ENCODE measurements at places on chromosomes 7 and 10.

- no peak for DNase-seq
Observed at GRCh38 chr10:29925771-29926692, 133.4 kb downstream of the JCAD start.

DNA sequence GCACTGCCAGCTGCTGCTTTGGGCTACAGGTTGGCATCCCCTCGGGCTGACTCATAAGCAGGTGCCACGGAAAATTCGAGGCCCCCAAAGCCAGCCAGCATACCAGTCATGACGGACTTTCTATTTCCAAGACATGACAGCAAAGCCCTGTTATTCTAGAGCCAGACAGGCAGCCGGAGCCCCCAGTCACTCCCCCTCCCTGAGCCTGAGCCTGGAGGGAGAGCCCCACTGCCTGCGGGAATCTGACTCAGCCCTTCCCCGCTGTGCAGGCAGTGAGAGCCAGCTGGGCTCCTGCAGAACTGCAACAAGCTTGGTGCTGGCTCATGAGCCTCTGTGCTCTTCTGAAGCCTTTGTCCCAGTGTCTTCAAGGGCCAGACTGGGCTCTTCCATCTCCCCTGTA, 15.8 kb downstream of the BTBD16 start:
- peak; percentile 50 for DNase-seq

DNA sequence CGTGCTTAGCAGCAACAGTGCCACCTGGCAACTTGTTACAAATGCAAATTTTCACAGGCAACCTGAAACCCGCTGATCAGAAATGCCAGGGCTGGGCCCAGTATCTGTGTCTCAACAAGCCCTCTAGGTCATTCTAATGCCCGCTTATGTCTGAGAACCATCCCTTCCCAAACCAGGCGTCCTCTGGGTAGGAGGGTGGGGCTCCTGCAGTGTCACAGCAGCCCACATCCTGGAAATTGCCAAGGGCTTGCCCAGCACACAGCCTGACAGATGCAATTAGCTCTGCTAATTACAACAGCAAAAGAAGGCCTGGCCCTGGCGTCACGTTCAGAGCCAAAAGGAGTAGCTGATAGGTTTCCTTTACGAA, 15.9 kb downstream of the ITPRIP start:
- DNase-seq = no peak

- no peak for DNase-seq
Observed at GRCh38 chr7:68087401-68087800, 1090.8 kb downstream of the TYW1 start.

DNA sequence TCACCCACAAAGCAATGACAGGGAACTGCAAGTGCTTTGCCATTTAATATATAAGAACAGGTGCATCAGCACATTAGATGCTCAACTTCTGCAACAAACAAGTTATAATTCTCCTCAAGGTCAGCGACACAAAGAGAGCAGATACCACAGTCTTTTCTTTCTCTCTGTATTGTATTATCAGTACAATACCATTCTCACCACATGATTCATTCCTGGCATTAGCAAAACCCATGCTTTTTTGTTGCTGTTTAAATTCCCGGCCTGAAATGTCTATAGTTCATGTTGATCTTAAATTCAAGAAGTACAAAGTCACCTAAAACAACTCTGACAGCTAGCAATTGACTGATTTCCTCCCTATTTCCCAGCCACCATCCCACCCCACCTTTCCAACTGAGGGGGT, 111.8 kb upstream of the FEZF1 start:
- DNase-seq = no peak

GRCh38 chr10:71613261-71613777, 106.3 kb downstream of the C10orf105 start:
- DNase-seq = no peak

DNA sequence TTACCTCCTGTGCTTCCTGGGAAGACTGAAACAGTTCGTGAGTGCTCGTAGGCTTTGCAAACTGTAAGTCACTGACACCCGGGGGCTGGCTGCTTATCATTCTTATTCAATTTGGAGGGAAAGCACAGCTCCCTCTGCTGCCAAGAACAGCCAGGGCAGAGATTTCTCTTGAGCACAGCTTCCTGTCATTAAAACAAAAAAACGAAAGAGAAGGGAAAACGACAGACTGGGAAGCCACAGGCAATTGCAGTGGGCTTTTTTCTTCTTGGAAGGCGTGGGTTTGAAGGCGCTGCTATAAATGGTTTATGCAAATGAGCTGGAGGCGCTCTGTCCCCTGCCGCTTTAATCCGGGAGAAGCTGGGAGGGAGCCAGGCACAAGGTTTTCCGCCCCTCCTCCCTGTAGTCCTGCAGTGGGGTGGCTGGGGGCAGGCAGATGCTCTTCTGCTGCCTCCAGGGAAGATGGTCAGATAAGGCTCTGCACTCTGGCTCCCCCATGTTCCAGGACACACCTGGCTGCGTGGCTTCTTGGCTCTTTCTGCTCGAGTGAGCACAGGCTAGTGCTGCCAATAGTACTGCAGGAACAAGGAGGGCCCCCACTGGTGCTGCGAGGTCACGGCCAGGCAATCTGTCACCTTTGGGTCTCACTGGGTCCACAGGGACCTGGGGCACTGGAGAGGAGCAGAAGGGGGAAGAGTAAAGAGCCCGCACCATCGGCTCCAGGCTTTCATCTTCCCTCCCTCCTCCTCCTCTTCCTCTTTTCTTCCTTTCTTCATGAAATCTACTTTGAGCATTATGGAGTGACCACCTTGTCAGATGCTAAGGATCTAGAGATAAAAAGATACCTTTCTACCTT, 49.5 kb downstream of the NEURL1 start:
- peak; percentile 90 for DNase-seq

DNA sequence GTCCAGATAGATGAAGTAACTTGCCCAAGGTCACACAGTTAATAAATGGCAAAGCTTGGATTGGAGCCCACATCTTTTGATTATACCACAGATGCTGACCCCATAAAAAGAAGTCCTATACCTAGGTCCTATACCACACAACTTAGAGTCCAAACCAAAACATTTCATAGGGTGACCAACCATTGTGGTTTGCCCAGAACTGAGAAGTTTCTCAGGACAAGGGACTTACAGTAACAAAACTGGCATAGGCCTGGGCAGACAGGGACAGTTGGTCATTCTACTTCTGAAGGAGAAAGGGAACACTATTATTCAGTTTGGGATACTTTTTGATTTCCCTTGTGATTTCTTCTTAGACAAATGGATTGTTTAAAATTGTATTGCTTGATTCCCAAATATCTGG, 32.9 kb upstream of the PRLHR start:
- no peak for DNase-seq

DNA sequence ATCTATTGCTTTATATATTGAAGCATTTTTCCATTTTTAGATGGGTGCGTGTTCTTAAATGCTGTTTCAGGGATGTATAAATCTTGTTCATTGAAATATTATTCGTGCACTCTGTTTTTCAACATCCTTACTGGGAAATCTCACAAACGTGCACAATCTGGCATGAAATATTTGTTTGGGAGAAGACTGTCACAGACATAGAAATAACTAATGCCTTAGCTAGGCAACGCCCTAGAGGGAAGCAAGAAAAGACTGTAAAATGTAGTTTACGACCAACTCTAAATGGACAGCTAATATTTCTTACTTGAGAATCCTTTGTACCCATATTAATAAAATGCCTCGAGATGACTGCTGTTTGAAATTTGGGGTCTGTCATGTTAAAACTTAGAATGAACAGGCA, 8.9 kb downstream of the DOCK4 start:
- DNase-seq = no peak

- no peak for DNase-seq
Observed at GRCh38 chr10:132395704-132396493, 1.1 kb upstream of the PWWP2B start.

GRCh38 chr10:106571192-106571946, 593.1 kb downstream of the SORCS1 start:
- peak; percentile 9 for DNase-seq

GRCh38 chr7:108196004-108196403, 65.8 kb upstream of the LAMB4 start:
- DNase-seq = no peak

DNA sequence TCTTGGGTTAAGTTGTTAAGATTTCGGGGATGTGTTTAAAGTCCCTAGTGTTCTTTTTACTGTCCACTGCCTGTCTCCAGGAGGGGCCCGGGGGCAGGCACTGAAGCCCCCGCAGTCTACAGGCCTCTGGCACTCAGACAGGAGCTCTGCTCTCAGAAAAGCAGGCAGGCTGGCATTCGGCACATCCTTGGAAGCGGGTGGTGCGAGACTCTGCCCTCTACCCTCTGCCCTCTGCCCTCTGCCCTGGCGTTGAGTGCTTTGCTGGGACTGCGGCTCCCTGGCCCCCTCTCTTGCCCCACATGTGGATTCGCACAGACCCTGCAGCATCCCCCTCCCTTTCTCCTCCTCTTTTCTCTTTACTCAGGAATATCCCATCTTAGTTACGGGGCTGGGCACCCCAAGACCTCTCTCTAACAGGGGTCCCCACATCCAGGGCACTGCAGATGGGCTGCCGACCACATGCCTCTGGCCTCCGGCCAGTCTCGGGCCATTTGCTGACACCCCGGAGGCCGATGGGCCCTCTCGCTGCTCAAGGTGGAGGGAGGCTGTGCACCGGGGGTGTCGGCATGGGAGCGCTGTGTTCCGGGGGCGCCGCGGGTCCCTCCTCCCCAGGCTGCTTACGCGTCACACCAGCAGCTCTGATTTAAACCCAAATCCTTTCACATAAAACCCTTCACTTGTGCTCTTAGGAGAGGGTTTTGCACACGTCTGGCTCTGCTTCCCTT, 479.9 kb downstream of the DNAJB6 start:
- no peak for DNase-seq

DNA sequence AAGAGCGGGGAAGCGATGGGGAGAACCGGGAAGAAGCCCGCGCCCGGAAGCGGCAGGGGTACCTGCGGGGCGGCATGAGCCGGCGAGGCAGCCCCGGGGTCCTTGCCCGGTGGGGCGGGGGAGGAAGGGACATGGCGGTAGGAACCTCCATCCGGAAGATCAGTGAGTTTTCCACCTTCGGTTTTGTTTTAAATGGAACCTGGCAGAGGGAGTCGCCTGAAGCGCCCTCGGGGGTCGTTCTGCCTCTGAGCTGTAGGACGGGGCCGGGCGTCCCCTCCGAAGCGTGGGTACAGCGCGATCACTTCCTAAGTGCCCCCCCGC, 471 bp downstream of the PFKP start:
- no peak for DNase-seq

DNA sequence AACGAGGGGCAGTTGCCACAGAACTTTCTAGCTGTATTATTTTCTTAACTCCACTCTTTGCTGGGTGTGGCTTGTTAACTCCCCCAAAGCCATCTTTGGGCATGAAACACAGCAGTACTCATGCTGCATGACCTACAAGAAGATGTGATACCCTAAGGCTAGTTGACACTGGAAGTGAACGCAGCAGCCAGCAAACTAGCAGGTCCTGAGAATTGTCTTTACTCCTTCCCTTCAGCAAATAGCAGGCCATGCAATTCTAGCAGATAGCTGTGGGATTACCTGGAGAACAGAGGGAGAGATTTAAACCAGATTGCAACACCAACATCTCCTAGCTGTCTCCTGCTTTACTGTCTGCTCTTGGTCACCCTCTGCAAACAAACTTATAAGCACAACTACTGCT, 688.0 kb upstream of the ZWINT start:
- DNase-seq = no peak

- DNase-seq = no peak
Observed at GRCh38 chr10:23479798-23480473, 41.1 kb downstream of the OTUD1 start.

- peak; percentile 28 for DNase-seq
Observed at GRCh38 chr7:75054744-75055143, 18.9 kb downstream of the RCC1L start.

GRCh38 chr10:7813481-7813880, 4.8 kb upstream of the TAF3 start:
- DNase-seq = no peak

DNA sequence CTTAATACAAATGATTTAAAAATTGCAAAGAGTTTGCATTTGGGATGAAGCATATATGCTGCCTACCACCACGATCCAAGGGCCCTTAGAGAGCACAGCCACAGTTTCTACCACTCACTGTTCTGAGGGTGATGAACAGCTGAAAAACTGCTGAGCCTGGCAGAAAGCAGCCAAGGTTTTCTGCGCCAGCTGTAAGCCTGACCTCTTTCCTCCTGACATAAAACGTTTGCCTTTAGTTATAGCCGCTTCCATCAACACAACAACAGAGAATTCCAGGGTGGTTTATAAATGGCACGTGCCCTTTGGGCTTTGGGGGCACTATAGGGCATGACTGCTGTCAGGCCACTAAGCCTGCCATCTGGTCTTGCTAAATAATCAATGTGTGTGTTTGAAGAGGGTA, 222.8 kb downstream of the RELN start:
- no peak for DNase-seq

DNA sequence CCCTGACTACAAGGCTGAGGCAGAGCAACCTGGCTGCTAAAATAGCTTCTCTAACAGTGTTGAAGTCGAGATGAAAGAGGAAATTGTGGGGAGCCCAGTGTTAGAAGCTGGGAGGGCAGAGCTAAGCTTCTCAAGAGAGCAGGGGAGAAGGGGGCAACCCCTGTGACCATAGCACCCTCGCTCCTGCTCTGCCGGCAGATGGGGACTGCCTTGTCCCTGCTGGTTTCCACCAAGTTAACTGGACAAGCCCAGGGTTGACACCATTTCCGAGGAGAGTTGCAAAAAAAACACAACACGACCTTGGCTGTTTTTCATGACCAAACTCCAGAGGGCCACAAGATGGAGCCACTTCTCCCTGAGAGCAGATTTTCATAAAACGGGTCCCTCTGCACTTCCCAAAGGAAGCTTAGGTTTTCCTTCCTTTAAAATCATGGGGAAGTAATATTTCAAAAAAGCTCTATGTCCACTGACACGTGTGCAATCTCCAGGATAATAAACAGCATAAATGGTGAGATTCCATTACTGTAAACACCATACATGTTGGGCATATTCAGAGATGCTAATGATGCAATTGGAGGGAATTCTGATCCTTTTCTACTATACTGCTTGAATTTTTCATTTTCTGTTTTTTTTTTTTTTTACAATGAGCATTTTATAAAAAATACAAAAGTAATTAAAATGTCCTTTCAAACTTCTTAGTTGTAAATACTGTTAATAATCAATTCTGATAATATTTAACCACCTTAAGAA, 140.4 kb downstream of the PIP4K2A start:
- no peak for DNase-seq

GRCh38 chr10:75910032-75910431, 478.6 kb downstream of the LRMDA start:
- no peak for DNase-seq

GRCh38 chr7:125431349-125431748, 501.7 kb upstream of the POT1 start:
- no peak for DNase-seq

DNA sequence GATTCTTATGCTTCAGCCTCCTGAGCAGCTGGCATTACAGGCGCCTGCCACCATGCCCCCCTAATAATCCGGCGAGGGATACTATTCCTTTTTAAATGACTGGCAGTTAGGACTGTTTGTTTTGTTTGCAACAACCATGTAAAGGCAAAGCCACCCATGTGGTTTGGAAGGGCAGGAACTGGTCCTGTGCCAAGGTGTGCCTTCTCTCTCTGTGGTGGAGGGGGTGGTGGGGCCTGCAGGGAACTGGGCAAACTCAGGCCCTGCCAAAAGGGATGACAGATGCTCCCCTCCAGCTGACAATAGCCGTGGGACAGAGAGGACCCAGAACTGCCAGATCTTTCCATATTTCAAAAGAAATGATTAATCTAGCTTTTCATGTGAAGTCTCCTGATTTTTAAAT, 23.5 kb upstream of the WAPL start:
- DNase-seq = no peak

Measured in substantia nigra (tissue), 51 donors.